ENCODE measurements at places on chromosomes 12 and 14. TPM values are rescaled to one million over a fixed set of nuclear protein-coding genes. Genes with fewer than 3 reads are reported as not detected.

Gene ERO1A
- 96.6 TPM for total RNA-seq

Gene TMEM30B
- 1.9 TPM for total RNA-seq

Gene CNTN1
- not detected for total RNA-seq

Gene GXYLT1
- 13.2 TPM for total RNA-seq

Gene PRB2
- not detected for total RNA-seq

Gene IFNG-AS1
- total RNA-seq = 0.95 TPM

Gene DEGS2
- 0.35 TPM for total RNA-seq

Gene GPR135
- 0.73 TPM for total RNA-seq
